ENCODE measurements at places on chromosomes 6 and 20.

DNA sequence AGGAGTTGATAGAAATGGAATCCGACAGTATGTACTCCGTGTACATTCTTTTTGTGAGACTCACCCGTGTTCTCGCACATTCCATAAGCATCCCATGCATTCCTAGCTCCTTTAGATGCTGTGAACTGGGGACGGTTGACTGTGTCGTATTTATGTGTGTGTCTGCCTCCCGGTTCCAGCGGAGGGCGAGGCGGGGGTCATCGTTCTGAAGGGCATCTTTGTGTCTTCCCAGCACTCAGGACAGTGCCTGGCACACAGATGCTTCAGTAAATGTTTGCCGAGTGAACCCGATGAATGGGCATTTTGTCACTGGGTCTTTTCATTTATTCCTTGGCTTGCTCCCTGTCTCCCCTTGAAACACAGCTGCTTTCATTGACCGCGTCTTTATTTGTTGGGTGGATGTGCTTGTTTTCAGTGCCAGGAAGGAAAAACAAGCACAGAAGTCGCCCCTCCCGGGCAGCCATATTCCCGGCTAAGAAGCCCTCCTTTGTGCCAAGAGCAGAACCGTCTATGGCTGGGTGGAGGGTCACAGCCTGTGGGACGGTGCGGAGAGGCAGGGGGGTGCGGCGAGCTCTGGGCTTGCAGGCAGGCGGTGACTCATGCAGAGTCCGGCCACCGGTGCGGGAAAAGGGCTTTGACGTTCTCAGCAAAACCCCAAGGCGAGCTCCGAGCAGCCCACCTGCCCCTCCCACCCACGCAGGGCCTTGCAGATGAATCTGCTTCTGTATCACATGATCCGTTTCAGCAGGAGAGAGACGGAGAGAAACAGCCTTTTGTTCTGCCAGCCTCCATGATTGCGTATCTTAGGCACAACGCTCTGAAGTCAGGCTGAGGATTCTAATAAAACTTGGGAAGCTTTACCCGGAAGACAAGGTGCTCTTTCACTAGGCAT is 11.2 kb upstream of the PSMG4 start:
- DNase-seq = peak; percentile 37

- no peak for DNase-seq
These were observed 51.2 kb downstream of the CBFA2T2 start for GRCh38 chr20:33541074-33541473.

- DNase-seq = peak; percentile 66
These were observed at the start of gene ROS1 for GRCh38 chr6:117425431-117426153. ROS1 (minus strand) TSS chr6:117425942; CDS start chr6:117425656, 286 bp downstream.

- DNase-seq = peak; percentile 46
These were observed 209.8 kb upstream of the FOXA2 start for GRCh38 chr20:22794200-22794599.

- peak; percentile 55 for DNase-seq
These were observed 4.3 kb upstream of the AKIRIN2 start for GRCh38 chr6:87706187-87706966.

DNA sequence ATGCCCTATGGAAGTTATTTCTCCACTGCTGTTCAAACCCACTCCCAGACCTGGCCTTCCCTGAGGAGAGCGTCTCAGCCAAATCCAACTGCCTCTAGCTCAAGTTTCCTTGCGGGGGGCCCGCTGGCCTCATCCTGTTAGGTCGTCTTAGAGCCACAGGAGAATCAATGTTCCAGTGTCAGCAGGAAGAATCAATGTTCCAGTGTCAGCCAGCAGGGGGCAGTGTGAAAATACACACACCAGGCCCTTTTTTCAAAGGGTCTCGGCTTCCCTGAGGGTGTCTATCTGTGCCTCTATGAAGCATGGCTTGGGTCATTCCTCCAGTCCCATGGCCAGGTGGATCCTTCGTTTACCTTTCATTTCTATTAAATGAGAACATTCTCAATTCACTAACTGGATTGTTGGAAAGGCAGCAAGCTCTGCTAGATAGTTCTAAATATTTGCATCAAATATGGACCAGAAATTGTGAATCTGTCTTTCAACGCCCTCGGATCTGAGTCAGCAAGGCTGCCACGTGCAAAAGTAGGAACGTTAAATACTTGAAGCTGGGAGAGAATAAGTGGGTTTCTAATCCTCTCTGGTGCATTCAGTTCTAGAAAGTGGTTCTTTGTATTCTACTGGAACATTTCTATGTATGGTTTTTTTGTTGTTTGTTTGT is 19.2 kb downstream of the PRND start:
- peak; percentile 32 for DNase-seq

GRCh38 chr6:137813308-137813970 is 53.6 kb upstream of the TNFAIP3 start:
- DNase-seq = peak; percentile 100

- no peak for DNase-seq
These were observed 280.4 kb downstream of the PTPRK start for GRCh38 chr6:128240024-128240428.

DNA sequence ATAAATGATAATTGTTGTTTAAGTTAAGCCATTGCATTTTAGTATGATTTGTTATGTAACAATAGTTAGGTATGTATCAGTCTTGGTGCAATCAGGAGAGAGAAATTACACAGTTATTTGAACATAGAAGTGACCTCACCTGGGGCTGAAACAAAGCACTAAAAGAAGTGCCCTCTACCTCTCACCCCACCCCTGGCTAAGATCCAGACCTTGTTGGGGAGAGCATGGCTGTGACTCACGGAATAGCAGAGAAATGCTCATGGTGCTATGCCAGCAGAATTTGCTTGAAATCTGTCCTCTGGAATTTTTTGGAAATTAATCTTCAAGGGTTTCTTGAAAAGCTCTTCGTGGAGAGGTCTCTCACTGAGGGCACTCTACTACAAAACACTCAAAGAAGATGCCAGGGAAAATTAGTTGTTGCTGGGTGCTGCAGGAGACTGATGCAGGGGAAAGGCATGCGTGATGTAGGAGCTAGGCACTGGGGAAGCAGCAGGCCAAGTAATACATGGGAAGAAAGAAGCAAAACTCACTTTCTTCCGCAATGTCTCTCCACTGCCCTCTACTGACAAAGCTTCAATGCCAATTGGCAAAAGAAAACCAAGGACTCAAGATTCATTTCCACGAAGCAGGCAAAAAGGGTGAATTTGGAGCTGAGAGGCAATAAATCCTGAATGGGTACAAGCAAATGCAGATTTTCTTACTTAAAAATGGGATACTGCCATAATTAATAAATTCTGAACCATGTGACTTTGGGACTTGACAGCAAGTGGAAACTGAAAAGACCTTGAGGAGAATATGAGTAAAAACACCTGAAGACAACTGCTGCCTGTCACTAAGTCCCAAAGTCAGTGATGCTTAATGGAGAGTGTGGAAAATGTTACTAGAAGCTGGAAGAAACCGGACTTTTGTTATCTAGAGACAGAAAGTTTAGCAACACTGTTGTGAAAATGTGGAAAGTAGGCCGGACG is 136.3 kb upstream of the ZNF184 start:
- DNase-seq = peak; percentile 82

DNA sequence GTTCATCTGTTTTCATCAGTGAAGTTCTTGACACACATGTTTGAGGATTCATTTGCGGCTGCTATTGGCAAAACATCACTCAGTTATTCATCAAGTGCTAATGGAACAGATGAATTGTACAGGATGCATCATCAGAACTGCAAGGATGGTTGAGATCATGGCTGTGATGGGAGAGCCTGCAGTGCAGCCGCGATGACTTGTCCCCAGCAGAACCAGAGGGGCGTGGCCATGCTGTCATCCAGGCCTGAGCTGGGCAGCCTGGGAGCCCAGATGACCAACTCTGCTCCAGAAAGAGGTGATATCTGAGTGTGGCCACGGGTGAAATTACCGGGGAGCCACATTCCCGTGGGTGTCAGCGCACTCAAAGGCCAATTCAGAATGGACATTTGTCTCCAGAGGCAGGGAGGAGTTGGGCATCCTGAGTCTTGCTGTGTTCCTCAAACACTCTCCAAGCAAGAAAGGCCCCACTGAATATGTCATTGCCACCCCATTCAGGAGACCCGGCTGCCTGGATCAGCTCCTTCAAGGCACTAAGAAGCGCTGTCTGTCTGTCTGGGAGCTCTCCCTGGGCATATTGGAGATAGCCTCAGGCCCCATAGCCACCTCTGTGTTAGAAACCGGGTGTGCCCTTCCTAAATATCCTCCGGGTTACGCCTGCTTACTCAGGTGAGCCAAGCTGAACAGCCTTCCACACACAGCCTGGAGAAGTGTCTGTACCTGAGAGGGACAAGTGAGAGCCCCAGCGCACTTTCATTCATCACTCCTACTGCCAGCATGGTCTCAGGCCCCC is 66.7 kb downstream of the SYNDIG1 start:
- no peak for DNase-seq

DNA sequence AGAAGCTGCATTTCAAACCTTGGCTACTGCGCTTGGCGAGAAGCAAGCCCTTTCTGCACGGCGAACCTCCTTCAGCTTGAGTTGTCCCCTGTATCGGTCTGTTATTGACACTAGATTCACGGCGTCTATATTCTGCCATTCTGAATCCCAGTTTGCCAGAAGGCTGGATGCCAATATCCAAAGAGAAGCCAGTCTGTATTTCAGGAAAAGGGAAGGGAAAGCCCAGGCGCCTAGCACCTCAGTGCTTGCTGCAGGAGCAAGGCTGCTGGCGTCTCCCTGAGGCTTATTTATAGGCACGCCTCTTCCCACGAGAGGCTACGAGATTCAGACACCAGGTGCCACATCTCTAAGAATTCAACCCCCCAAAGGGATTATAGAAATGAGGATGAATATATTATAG is 89.6 kb upstream of the CDH4 start:
- DNase-seq = no peak

- DNase-seq = no peak
These were observed 602.4 kb downstream of the COL12A1 start for GRCh38 chr6:74603322-74604076.

- DNase-seq = no peak
These were observed 158.5 kb downstream of the SYNDIG1 start for GRCh38 chr20:24627926-24628325.

DNA sequence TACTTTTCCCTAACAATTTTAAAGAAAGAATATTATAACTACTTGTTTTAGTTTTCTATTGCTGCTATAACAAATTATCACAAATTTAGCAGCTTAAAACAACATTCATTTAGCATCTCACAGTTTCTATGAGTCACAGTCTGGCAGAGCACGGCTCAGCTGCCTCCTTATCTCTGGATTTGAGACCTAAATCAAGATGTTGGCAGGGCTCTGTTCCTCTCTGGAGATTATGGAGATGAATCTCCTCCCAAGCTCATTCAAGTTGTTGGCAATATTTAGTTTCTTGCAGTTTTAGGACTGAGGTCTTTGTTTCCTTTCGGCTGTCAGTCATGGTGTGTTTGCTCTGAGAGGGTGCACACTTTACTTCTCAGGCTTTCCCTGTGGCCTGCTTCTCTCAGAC is 1065.8 kb upstream of the EYS start:
- DNase-seq = no peak

GRCh38 chr20:1838556-1839279 is 56.5 kb upstream of the SIRPA start:
- DNase-seq = no peak

GRCh38 chr20:40073535-40074111 is 615.4 kb downstream of the MAFB start:
- DNase-seq = no peak

DNA sequence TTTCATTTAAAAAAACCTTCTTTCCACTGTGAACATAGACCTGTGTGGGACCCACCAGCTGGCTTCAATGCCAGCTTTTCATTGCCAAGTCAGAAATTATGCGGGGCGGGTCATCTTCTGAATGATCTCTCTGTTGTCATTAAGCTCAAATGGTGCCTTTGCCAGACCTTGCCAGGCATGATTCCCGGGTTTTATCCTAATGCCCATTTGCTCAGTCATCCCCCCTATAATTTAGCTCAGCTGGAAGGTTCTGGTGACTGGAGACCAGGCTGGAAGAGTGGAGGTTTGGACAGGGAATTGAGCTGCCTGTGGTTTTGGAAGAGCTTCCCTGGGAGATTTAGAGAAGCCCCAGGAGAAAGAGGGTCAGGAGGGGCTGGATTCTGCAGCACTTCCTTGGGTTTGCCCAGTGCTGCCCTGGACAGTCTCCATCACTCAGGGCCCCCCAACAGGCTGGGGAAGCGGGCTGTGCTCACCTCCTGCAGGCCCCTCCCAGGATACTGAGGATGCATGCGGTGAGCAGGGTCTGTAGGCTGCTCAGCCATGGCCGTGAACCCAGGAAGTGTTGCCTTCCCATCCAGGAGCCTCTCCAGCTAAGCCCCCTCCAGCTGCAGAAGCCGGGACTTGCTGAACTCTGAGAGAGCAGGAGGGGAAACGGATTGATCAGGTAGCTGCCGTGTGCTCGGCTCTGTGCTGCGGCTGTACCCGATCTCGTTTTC is 273.0 kb downstream of the CDH4 start:
- DNase-seq = no peak

GRCh38 chr6:17985934-17986655 is 1.3 kb downstream of the KIF13A start:
- no peak for DNase-seq

DNA sequence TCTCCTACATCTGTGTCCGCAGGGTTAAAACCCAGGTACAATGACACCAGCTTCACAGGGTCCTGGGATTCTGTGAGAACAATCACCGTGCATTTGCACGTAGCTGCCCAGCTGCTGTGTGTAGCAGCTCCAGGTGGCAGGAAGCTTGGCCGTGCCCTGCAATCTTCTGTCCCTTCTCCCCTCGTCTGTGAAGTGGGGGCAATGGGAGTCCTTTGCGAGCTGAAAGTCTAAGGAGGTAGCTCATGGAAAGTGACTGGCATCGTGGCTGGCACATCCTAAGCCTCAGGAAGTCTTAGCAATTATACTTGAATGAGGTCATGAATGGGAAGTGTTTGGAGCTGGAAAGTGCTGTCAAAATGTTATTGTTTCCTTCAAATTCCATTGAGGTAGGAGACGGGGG is 137.1 kb downstream of the SMOC2 start:
- no peak for DNase-seq

- DNase-seq = no peak
These were observed 163.7 kb upstream of the THEMIS start for GRCh38 chr6:128064540-128064895.

DNA sequence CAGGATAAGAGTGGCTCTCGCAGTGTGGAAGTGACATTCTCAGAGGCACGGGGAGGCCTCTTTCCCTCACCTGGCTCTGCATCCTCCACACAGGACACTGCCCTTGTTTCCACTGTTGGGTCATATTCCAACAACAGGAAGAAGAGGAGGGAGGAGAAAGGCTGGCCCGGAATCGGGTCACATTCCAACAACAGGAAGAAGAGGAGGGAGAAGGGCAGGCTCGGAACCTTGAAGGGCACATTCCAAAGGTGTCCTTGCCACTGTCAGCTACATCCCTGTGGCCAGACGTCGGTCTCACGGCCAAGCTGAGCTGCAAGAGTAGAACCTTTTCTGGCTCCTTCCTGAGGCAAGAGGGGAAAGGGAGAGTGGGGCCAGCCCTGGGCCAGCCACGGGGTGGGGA is 25.4 kb downstream of the CHRNA4 start:
- DNase-seq = no peak
